ENCODE measurements at places on chromosomes 11 and 22.

DNA sequence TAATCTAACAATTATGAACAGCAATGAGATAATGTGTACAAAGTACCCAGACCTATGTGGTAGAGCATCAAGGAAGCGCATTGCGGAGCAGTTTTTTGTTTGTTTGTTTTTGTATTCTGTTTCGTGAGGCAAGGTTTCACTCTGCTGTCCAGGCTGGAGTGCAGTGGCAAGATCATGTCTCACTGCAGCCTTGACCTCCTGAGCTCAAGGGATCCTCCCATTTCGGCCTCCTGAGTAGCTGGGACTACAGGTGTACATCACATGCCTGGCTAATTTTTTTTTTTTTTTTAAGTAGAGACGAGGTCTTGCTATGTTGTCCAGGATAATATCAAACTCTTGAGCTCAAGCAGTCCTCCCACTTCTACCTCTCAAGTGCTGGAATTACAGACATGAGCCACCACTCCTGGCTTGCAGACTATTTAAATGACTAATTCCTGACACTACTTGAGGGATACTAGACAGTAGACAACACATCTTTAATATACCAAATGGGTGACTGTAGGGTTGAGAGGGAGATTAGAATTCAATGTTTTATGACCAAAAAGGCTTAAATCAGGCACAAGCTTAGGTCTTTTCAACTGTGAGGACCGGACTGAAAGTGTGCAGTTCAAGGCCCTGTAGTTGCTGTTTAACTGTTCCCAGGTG, 12.7 kb downstream of the OR51B4 start:
- no peak for DNase-seq

DNA sequence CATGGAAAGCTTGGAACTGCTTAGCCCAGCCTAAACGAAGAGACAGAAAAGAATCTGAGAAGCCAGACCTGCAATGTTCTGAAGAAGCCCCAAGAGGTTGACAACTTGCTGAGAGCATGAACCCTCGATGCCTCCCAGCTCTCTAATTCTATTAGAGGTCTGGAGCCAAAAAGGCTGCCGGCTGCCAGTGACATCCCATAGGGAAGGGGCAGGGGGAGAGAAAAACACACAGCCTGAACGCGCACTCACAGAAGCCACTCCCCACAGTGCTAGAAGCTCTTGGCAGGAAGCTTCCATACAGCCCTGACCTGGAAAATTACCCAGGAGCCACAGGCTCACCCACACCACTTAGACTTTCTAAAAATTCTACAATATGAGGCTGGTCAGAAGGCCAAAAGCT, 18.3 kb downstream of the POLDIP3 start:
- DNase-seq = no peak

GRCh38 chr11:131408025-131408640, 37.7 kb downstream of the NTM start:
- peak; percentile 83 for DNase-seq

DNA sequence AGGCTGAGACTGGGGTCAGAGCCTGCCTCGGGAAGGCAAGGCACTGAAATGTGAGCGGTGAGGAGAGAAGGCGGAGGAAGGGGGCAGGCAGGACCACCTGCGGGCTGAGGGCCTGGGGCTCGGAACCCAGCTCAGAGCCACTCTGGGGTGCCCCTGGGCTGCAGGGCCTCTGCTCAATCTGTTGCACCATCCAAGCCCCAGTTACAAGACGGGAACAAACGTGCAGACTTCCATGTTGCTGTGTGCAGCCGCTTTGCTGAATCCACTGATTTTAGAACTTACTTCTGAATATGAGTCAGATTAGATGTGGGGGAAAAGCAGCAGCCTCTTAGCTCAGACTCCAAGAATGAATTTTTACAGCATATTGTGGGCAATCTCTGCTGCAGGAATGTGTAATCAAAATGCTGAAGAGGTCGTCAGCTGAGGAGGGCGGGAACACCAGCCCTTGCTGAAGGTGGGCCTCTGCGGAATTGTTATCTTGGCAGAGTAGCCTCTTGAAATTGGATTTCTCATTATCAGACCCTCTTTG, 21.6 kb downstream of the PARVG start:
- no peak for DNase-seq
